ENCODE measurements at places on chromosomes 2 and 18. TPM values are rescaled to one million over a fixed set of nuclear protein-coding genes. Genes with fewer than 3 reads are reported as not detected.

DNA sequence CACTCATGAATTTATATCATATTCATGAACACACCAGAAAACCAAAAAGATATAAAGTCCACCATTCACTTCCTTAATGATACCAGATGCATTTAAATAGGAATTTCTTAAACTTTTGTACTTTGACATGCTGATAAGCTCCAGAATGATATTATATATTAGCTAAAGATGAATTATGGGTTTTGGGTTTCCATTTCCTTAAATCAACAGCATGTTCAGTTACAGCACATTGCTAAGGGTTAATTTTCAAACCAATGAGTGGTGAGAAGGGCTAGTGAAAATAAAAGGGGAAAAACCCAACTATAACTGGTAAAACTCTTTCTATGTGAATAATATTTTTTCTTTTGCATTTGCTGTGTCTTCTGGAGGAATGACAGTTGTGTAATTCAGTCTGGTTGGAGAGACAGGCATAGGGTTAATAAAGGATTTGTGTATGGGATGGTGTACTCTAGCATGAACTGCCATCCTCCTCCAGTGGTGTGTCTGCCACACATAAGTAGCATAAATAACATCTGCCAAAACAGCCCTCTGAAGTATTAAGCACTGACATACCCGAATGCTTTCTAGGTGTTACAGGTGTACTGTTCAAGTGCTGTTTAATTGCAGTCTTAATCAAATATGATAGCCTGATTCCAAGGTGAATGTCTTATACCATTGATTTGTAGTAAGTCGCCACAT, 19.3 kb upstream of the CPS1 start:
- no peak for DNase-seq

SUPT7L gene
- 36.7 TPM for total RNA-seq

DNA sequence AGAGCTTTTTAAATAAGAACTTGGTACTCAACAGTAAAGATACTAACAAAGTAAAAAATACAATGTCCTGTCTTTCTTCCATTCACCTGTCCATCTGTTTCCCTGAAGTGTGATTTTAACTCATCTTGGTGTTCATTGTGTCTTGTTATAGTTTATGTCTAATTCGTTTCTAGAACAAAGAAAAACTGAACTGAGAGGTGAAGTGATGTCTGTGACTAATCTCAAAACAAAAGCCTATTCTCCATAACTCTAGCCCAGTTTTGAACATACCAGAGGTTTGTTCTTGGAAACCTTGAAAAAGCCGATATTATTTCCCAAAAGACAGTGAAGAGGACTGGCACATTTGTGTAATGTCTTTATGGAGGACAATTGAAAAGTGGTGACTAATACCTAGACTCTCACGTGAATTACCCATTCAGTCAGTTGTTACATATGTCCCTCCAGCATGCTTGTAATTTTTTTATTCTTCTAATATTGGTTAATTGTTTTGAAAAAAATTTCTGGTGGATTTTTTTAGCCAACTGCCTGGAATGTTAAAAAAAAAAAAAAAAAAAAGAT, 725.8 kb downstream of the SATB2 start:
- DNase-seq, result no peak

EPB41L5 gene
- 16.8 TPM for total RNA-seq

DNA sequence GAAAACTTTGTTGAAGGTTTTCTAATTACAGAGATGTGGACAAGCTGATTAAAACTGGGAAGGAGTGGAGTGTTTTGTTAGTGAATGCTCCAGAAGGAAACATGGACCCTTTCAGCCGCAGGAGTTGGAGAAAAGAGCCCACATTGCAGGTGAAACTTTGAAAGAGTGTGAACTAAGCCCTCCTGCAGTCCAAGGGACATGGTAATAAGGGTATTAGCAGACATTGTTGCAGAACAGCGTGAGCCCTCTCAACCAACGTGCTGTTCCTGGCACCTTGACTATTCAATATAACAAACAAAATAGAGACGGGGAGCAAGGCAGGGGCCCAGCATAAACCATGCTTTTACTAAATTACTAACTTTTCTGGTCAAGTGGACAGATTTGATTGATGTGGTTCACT, 122.7 kb downstream of the EPHA4 start:
- DNase-seq, result no peak

LRATD1 gene
- total RNA-seq, result 0.08 TPM

MAPK4 gene
- total RNA-seq, result not detected

DNA sequence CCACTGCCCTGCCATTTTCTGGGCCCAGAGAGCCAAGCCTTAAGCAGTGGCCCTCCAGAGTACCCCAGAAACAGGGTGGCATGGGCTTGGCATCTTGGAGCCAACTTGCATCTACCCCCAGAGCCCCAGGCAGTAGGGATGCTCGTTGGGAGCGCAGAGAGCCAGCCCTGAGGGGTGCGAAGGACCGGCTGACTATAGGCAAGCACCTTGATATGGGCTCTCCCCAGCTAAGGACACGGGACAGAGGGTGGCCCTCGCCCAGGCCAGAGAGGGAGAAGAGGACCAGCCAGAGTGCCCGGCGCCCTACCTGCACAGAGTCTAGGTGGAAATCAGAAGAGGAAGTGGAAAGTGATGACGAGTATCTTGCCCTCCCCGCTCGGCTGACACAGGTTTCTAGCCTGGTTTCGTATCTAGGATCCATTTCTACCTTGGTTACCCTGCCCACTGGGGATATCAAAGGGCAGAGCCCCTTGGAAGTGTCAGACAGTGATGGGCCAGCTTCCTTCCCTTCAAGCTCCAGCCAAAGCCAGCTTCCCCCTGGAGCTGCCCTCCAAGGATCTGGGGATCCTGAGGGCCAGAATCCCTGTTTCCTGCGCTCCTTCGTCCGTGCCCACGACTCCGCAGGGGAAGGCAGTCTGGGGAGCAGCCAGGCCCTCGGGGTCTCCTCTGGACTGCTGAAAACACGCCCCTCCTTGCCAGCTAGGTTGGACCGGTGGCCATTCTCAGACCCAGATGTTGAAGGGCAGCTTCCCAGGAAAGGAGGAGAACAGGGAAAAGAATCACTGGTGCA, 16.2 kb downstream of the CEP68 start:
- no peak for DNase-seq

- DNase-seq, result no peak
Observed at GRCh38 chr2:220335591-220335915, 708.1 kb downstream of the SLC4A3 start.

GRCh38 chr2:210099940-210100339, 71.3 kb downstream of the KANSL1L start:
- DNase-seq, result no peak

GRCh38 chr18:7576685-7577084, 9.6 kb downstream of the PTPRM start:
- DNase-seq, result peak; percentile 36

DNA sequence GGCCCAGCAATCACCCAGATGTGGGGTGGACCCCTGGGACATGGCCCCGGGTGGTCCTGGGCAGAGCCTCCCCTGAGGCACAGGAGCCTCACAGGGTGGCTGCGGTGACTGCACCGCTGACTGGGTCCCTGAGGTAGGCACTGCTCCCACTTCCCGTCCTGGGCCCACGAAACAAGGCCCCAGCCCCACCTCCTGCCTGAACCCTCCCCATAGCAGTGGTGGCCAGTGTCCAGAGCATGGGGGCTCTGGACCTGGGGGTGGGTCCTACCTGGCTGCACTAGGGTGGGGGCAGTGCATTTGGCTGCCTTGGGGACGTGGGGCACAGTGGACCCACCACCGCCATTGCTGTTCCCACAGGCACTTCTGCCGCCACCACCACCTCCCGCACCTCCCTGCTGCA, 39.4 kb downstream of the TDRD15 start:
- DNase-seq, result no peak

DNA sequence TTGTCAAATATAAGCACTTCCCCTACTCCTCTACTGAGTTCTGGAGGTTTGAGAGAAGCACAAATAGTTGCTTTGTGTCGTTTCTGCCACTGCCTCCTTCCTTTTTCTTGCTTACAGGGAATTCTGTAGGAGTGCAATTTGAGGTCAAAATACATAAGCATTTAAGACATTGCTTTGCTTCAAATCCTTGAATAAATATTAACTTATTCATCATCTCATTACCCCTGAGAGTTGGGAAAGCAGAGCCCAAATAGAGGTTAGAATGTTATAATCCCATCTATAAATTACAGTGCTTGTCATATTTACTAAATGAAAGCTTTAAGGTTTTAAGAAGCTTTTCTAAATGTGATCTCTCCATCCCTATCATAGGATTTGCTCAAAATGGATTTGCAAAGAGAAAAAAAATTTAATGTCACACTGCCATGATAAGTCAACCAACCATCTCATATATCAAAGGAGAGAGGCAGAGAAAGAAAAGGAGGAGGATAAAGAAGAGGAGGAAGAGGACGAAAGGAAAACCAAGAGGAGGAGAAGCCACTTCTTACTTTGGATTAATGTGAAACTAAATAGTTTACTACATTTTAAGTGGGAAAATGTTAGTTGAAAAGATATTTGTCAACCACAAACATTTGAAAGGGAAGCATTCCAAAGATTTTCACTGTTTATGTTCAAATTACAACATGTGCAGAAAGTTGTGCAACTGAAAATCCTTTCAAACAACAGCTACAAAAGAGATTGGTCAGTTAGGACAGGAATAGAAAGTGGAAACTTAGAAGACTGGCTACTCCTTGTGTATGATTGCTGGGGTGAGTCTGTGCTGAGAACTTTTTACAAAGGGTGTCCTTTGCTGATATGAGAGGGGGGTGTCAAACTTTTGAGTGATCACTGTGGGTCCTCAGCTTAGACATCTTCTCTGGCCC, 277.3 kb upstream of the FN1 start:
- peak; percentile 95 for DNase-seq

DNA sequence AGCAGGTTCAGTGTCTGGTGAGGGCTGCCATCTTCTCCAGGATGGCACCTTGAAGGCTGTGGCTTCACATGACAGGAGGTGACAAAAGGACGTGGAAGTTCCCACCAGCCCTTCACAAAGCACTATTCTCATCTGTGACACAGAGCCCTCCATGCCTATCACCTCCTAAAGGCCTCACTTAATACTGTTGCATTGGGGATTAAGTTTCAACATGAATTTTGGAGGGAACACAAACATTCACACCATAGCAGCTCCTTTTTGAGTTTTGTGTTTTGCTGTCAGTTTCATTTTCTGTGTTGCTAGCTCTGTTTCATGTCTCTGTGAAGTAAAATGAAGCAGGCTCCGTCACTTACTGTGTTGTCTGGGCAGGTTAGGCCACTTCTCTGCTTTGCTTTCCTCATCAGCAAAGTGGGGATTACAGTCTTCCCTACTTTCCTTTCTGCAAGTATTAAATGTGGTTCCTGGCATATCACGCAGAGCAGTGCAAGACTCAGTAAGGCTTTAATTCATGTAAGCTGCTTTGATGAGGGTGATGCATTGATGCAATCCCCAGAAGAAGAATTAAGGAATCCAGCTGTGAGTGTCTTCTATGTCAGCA, 31.6 kb downstream of the LIMS1 start:
- no peak for DNase-seq

DNA sequence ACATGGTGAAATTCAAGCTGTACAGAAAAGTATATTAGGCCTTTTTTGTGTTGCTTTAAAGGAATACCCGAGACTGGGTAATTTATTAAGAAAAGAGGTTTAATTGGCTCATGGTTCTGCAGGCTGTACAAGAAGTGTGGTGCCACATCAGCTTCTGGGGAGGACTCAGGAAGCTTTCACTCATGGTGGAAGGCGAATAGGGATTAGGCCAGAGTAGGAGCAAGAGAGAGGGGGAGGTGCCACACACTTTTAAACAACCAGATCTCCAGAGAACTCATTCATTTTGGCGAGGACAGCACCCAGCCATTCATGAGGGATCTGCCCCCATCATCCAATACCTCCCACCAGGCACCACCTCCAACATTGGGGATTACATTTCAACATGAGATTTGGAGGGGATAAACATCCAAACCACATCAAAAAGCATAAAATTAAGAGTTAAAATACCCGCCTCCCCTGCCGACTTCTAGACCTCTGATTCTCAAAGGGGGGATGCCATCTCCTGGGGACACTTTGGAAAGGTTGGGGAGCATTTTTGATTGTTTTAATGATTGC, 15.1 kb upstream of the LIPG start:
- DNase-seq, result no peak

KYNU gene
- total RNA-seq, result 1.3 TPM

- DNase-seq, result no peak
Observed at GRCh38 chr2:232368311-232368731, 10.2 kb upstream of the ALPP start.

DNA sequence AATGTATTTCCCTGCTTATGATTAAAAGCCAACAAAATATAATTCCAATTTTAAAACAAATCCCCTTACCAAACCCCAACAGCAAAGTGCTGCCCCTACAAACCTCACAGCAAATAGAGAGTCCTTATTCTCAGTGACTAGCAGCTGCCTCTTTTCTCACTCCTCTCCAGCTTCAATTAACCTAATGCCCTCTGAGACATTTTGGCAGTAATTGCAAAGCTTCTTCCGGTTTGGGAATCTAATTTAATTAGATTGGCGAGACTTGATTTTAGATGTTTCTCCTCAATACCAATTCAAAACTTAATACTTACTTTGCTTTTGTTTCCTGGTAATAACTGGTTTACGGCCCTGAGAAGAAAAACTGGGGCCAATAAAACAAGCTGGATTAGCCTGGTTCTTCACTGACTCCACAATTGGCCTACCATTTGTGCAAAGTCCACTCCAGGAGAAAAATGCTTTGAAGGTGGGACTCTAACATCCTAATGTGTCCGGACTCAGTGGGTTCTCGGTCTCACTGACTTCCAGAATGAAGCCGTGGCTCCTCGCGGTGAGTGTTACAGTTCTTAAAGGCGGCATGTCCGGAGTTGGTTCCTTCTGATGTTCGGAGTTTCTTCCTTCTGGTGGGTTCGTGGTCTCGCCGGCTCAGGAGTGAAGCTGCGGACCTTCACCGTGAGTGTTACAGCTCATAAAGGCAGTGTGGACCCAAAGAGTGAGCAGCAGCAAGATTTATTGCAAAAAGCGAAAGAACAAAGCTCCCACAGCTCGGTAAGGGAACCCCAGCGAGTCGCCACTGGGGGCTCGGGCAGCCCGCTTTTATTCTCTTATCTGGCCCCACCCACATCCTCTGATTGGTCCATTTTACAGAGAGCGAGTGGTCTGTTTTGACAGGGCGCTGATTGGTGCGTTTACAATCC, 52.8 kb downstream of the SLC35F5 start:
- no peak for DNase-seq

KHK gene
- total RNA-seq, result 1.7 TPM

Measured in fibroblast of the aortic adventitia (primary cell).